ENCODE measurements at places on chromosomes 3 and 15. TPM values are rescaled to one million over a fixed set of nuclear protein-coding genes. Genes with fewer than 3 reads are reported as not detected.

Gene REC114
- total RNA-seq: not detected

Gene TNIK
- total RNA-seq: 35.3 TPM

Gene TLR9
- 0.87 TPM for total RNA-seq

Gene ZIC4
- total RNA-seq: not detected

Gene SLC2A2
- not detected for total RNA-seq

Gene ATP13A4
- 248 TPM for total RNA-seq

Gene ASB7
- 13.1 TPM for total RNA-seq

Gene CHRM5
- not detected for total RNA-seq

GRCh38 chr3:180626844-180627243 lies 24.9 kb downstream of the TTC14 start:
- H3K27me3 ChIP-seq: no peaks in the 10 kb centered on the region
- no peaks in the 10 kb centered on the region for H3K4me1 ChIP-seq
- H3K4me3 ChIP-seq: no peak overlapping the region

- peaks cover 94% of the 10 kb centered on the region for H3K36me3 ChIP-seq
- no peak for DNase-seq
- no peaks in the 10 kb centered on the region for H3K4me1 ChIP-seq
These were observed 94.3 kb downstream of the XRN1 start for GRCh38 chr3:142353571-142353970.

DNA sequence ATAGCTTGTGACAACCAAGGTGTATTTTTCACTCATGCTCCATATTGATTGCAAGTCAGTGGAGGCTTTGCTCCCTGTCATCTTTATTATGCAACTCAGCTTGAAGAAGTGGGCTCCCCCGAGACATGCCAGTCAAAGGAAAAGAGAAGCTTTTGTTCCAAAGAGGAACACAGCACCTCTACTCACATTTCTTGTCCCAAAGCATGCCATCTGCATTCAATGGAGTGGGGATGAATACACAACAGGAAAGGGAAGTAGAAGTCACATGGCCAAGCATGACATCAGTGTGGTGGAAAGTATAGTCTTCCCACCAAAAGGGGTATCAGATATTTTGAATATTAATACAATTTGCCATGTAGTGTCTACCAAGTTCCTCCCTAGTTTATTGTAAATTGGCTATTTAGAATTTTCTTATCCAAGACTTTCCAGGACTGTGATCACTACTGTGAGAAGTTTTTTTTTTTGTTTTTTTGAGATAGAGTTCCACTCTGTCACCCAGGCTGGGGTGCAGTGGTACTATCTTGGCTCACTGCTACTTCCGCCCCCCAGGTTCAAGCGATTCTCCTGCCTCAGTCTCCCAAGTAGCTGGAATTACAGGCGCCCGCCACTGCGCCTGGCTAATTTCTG lies 114.5 kb downstream of the GMPS start:
- H3K27me3 ChIP-seq: no peaks in the 10 kb centered on the region
- no peak for DNase-seq
- no peaks in the 10 kb centered on the region for H3K4me1 ChIP-seq

GRCh38 chr3:70067860-70068521 lies 68.5 kb downstream of the SAMMSON start:
- H3K36me3 ChIP-seq: no peaks in the 10 kb centered on the region
- H3K4me1 ChIP-seq: no peaks in the 10 kb centered on the region
- no peak for DNase-seq

- H3K27me3 ChIP-seq: no peaks in the 10 kb centered on the region
- H3K4me3 ChIP-seq: no peak overlapping the region
- H3K36me3 ChIP-seq: peaks cover 20% of the 10 kb centered on the region
- H3K4me1 ChIP-seq: no peaks in the 10 kb centered on the region
- no peak overlapping the region for H3K27ac ChIP-seq
- DNase-seq: no peak
These were observed 20.9 kb downstream of the ABHD6 start for GRCh38 chr3:58258392-58259055.

DNA sequence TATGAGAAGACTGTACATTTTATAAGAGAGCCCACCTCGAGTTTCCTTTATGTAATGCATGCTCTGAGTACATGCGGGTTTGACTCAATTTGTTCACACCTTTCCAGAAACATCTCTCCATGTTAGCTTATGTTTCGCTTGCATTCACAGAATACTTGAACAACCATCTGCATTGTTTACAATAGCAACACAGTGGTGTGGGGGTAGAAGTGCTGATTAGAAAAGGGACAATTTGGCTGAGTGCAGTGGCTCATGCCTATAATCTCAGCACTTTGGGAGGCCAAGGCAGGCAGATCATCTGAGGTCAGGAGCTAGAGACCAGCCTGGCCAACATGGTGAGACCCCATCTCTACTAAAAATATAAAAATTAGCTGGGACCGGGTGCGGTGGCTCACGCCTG lies 60.9 kb downstream of the NCEH1 start:
- no peaks in the 10 kb centered on the region for H3K36me3 ChIP-seq
- H3K4me1 ChIP-seq: peaks cover 16% of the 10 kb centered on the region
- H3K4me3 ChIP-seq: no peak overlapping the region
- H3K27me3 ChIP-seq: no peaks in the 10 kb centered on the region

GRCh38 chr15:85048430-85048829 lies 66.8 kb downstream of the PDE8A start:
- no peaks in the 10 kb centered on the region for H3K36me3 ChIP-seq
- peaks cover 21% of the 10 kb centered on the region for H3K4me1 ChIP-seq
- no peak overlapping the region for H3K4me3 ChIP-seq
- H3K27me3 ChIP-seq: no peaks in the 10 kb centered on the region

GRCh38 chr3:195365371-195365770 lies 77.4 kb downstream of the ACAP2 start:
- no peaks in the 10 kb centered on the region for H3K27me3 ChIP-seq
- H3K4me1 ChIP-seq: no peaks in the 10 kb centered on the region
- H3K27ac ChIP-seq: no peak overlapping the region

DNA sequence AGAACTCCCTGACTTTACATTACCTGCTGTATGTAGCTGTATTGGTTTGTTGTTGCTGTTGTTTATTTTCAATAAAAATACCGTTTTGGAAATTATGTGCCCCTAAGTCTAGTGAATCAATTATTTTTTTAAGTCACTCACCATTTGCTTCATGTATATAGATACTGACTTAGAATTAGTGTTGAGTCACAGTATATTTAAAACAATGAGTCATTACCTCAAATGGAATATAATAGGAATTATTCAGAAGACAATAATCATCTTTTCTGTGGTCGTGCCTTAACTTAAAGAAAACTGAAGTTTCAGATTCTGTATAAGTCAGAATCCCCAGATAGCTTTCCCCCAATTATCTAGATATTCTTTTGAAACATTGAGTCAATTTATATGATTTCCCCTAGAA lies 21.0 kb upstream of the ALDH1A2 start:
- no peak overlapping the region for H3K4me3 ChIP-seq
- H3K27me3 ChIP-seq: peaks cover 8% of the 10 kb centered on the region
- H3K36me3 ChIP-seq: no peaks in the 10 kb centered on the region

GRCh38 chr3:4771243-4771642 lies 208.0 kb upstream of the BHLHE40 start:
- H3K4me1 ChIP-seq: peaks cover 26% of the 10 kb centered on the region
- H3K36me3 ChIP-seq: peaks cover 11% of the 10 kb centered on the region
- H3K27ac ChIP-seq: no peak overlapping the region
- DNase-seq: no peak

- no peak overlapping the region for H3K27ac ChIP-seq
- DNase-seq: no peak
- H3K4me3 ChIP-seq: no peak overlapping the region
- H3K36me3 ChIP-seq: no peaks in the 10 kb centered on the region
These were observed 19.4 kb downstream of the GXYLT2 start for GRCh38 chr3:72907131-72907711.

DNA sequence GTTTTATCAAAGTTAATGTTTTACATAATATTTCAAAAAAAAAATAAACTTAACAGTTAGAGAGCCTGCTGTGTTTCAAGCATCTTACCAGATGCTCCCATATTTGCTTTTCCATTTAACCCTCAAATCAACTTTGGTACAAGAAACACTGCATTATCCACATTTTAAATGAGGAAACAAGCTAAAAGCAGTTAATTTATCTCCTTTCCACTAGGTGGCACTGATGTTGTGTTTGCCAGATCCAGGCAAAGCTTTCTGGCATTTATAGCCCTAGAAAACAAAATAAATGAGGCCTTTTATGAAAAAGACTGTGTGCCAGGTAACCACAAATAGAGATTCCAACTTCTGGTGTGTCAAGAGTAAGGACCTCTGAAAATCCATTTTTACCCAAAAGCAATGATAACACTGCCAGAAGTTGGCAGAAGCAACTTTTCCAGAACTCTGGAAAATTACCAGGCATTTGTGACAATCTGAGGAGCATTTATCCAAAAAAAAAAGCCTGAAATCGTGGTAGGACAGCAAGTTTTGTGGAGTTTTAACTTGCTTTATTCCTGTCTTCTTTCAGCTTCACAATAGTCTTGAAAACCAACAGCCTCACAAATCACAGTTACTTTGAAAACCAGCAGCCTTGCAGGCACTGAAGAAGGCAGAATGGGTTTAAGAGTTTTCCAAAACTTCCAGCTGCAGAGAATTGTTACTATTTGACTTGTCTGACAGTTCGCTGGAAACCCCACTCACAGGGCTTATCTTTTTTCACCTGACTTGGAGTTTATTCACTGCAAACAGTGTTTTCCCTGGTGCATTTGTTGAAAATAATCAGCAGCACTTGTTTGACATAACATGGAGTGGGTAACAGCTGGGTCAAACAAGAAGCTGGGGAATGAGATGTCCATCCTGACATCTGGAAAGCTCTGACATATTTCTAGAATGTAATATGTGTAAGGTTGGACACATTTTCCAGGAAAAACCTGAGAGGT lies 9.2 kb downstream of the FAM162A start:
- no peak overlapping the region for H3K4me3 ChIP-seq
- no peak overlapping the region for H3K27ac ChIP-seq
- H3K36me3 ChIP-seq: no peaks in the 10 kb centered on the region
- H3K4me1 ChIP-seq: no peaks in the 10 kb centered on the region

GRCh38 chr3:187974871-187975271 lies 179.1 kb upstream of the LPP start:
- no peaks in the 10 kb centered on the region for H3K36me3 ChIP-seq
- H3K4me3 ChIP-seq: no peak overlapping the region
- no peaks in the 10 kb centered on the region for H3K27me3 ChIP-seq
- no peaks in the 10 kb centered on the region for H3K4me1 ChIP-seq
- no peak for DNase-seq

DNA sequence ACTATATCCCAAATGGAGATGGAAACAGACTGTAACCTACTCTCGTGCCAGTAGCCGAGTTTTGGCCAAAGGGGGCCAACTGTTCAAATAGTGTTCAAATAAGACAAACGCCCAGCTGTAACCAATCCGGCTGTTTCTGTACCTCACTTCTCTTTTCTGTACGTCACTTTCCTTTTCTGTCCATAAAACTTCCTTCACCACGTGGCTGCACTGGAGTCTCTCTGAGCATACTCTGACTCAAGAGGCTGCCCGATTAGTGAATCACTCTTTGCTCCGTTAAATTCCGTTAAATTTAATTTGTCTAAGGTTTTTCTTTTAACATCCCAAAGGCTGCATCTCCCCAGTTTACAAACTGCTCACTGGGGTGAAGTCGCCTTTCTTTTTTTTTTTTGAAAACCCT lies 219.2 kb upstream of the P2RY1 start:
- H3K4me3 ChIP-seq: no peak overlapping the region
- H3K36me3 ChIP-seq: no peaks in the 10 kb centered on the region
- no peaks in the 10 kb centered on the region for H3K4me1 ChIP-seq
- H3K27ac ChIP-seq: no peak overlapping the region
- no peaks in the 10 kb centered on the region for H3K27me3 ChIP-seq

Measured in upper lobe of right lung (tissue), 1 donor.